ENCODE measurements at places on chromosomes 2 and 18.

DNA sequence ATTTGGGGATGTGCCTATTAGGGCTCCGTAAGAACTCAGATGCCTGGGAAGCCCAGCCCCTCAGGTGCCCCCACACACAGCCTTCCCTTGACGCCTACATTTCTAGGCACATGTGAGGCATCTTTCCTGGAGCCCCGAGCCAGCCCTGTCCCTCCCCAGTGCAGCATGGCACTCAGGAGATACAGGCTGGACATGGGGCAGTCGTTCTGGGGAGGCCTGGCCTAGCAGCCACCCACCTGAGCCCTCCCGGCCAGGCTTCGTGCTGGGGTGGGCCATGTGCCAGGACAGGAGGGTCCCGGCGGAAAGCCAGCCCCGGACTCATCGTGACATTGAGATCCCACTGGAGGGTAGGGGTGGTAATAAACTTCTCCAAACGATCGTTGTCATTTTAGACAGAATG lies 15.2 kb downstream of the BOK start:
- DNase-seq = no peak

DNA sequence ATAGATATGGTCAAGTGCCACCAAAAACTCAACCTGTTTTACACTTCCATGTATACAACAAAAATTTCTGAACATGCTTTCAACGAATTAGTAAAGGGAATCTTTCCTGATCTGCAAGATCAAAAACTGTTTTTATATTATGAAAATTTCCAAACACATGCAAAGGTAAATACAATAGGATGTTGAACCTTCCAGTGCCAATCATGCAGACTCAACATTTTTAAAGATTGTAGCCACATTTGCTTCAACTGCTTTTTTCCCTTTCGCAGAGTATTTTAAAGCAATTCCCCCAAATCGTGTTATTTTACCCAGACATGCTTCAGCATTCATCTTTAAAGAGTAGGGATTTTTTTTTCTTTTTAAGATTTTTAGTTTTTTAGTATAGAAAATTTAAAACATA lies 40.3 kb downstream of the UBR3 start:
- no peak for DNase-seq

GRCh38 chr2:235105821-235106359 lies 154.1 kb downstream of the SH3BP4 start:
- no peak for DNase-seq

DNA sequence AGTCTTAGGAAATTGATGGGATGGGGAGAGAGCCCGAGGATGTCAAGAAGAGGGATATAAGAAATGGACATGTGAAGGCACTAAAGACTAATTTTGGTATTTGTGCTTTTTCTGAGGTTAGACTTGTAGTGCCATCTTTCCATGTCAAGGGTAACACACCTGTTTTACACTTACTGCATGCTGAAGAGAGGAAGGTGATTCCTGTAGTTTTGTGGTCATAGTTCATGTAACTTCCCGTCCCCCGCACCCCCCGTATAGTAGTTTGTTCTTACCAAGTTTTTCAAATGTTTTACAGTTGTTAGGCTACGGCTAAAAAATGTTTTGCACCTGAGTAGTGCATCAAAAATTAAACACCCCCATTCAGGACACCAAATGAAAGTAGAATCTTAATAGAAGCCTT lies 73.8 kb downstream of the CLIP4 start:
- no peak for DNase-seq

All from DMS 273 treated with DMSO at 0.1 percent for 48 hours (cell line).